Uterus (tissue), 4 donors: ENCODE measurements at places on chromosomes 2 and 18.

DNA sequence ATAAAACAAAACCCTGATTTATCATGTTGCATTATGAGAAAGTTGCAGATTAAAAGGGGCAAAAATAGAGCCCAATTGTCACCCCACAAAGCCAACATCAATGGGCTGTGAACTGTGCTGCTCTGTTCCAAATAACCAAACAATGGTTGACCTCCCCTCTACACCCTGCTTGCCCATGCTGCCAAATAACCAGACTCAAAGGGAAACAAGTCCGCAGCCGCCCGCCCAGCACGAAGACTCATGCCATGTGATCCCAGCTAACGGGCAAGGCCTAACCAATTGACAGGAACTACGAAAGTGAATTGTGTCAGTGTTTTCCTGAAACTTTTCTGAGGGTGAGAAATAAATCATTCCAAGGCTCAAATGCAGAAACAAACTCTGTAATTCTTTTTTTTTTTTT is 97.9 kb upstream of the RIOK3 start:
- no peak overlapping the region for H3K27ac ChIP-seq
- no peak overlapping the region for H3K4me3 ChIP-seq
- no peaks in the 10 kb centered on the region for H3K27me3 ChIP-seq
- no peaks in the 10 kb centered on the region for H3K36me3 ChIP-seq

DNA sequence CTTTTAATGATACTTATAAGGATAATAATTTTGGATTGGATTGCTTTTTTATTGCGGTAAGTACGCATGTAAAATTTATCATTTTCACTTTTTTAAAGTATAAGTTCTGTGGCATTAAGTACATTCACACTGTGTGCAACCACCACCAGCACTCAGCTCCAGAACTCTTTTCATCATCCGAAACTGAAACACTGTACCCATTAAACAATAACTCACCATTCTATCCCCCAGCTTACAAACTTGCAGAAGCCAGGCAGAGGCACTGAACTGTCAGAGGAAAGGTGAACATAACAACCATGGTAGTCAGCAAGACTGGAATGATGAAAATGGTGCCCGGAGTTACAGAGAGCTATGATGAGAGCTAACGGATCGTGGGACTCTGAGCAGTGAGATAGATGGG is 465.9 kb downstream of the ADCYAP1 start:
- no peaks in the 10 kb centered on the region for H3K27me3 ChIP-seq
- no peaks in the 10 kb centered on the region for H3K36me3 ChIP-seq
- H3K27ac ChIP-seq = no peak overlapping the region
- H3K4me1 ChIP-seq = no peaks in the 10 kb centered on the region
- no peak for DNase-seq
- no peak overlapping the region for H3K4me3 ChIP-seq

DNA sequence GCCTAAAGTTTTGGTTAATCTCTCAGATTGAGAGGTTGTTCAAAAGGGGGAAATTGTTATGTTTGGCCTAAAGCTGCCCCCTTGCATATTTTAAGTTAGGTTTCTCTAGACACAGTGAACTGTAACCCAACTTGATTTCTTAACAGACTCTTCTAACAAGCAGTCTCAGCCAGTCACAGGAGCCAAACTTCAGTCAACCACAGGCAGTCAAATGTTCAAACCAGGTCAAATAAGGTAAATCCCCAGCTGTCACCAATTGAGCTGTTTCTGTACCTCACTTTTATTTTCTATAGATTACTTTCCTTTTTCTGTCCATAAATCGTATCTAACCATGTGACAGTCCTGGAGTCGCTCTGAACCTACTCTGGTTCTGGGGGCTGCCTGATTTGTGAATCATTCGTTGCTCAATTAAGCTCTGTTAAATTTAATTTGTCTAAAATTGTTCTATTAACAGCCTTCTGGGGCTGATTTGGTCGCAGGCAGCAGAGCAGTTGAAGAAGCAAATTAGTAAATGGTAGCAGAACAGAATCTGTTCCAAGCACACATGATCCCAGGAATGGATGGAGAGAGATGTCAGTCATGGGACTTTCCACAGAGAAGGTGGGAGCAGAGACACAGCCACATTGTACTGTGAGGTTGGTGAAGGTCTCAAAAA is 16.4 kb upstream of the NFU1 start:
- no peaks in the 10 kb centered on the region for H3K36me3 ChIP-seq
- no peak overlapping the region for H3K4me3 ChIP-seq
- DNase-seq = no peak
- no peaks in the 10 kb centered on the region for H3K4me1 ChIP-seq
- no peaks in the 10 kb centered on the region for H3K27me3 ChIP-seq

DNA sequence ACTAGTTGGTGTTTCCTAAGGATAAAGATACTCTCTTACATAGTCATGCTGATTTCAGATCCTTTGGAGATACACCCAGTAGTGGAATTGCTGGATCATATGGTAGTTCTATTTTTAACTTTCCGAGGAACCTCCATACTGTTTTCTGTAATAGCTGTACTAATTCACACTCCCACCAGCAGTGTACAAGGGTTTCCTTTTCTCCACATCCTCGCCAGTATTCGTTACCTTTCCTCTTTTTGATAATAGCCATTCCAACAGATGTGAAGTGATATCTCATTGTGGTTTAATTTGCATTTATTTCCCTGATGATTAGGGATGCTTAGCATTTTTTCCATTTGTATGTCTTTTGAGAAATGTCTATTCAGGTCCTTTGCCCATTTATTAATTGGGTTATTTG is 34.0 kb downstream of the ACTR2 start:
- H3K4me1 ChIP-seq = no peaks in the 10 kb centered on the region
- H3K4me3 ChIP-seq = no peak overlapping the region
- no peak overlapping the region for H3K27ac ChIP-seq
- no peak for DNase-seq
- no peaks in the 10 kb centered on the region for H3K27me3 ChIP-seq
- H3K36me3 ChIP-seq = no peaks in the 10 kb centered on the region
